ENCODE measurements at places on chromosomes 2 and 18.

- DNase-seq = no peak
These were observed 6.5 kb downstream of the MERTK start for GRCh38 chr2:111904726-111905474.

DNA sequence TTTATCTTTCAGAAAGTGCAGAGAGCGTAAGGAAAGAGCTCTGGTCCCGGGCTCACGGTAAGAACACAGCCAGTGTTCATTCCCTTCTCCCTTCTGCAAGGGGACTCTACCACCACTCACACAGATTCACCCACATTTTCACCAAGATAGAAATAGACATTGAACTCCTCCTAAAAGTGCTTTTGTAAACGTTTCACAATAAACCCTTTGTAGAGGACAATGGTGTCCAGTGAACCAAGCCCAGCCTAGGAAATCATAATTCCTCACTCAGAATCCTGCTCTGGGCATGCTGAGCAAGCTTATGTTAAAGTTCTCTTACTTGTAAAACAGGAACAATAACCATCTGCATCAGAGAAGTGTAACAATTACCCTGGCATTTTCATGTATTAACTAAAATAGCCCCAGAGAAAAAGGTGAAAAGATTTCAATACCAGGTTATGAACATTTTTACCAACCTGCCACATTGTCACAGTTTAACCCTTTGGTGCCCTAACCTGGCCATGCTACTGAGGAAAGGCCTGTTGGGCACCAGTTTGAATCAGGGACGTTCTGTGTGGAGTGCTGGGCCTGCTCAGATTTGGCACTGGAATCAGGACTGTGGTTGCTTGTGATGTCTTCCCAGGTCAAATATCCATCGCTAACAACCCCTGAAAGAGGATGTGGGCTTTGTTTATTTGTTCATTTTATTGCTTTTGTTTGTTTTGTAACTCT is 22.5 kb upstream of the NDUFV2 start:
- no peak for DNase-seq

DNA sequence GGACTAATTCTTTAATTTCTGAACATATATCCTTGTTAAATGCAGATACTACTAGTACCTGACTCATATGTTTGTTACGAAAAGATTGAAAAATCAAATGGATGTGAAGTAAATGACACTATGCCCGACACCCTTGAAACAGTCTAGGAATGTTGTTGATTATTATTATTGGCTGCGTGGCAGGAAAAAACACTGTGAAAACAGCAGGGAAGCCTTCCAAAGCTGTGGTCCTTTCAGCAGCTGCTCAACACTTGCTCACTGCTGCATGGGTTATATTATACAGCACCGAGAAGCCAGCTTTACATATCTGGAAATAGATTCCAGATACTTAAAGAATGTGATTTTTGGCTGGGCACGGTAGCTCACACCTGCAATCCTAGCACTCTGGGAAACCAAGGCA is 26.5 kb downstream of the CRYGD start:
- DNase-seq = no peak

DNA sequence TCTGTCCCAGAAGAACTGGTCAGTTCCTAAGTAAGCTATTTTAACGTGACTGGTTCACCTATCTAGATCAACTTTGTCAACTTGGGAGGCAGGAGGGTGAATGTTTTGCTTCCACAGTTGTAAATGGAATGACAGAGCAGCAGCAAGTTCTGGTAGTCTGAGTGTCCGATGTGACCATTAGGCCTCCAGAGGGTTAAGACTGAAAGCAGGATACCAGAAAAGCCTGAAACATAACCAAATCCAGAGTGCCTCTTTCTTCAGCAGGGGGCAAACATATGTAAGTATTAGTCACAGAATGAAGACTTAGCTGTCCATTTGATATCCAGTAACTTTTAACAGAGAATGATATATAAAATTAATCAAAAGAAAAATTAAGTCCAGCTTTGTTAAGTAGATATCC is 9.2 kb downstream of the HOXD3 start:
- no peak for DNase-seq

GRCh38 chr18:77059294-77059916 is 73.2 kb downstream of the MBP start:
- peak; percentile 48 for DNase-seq

DNA sequence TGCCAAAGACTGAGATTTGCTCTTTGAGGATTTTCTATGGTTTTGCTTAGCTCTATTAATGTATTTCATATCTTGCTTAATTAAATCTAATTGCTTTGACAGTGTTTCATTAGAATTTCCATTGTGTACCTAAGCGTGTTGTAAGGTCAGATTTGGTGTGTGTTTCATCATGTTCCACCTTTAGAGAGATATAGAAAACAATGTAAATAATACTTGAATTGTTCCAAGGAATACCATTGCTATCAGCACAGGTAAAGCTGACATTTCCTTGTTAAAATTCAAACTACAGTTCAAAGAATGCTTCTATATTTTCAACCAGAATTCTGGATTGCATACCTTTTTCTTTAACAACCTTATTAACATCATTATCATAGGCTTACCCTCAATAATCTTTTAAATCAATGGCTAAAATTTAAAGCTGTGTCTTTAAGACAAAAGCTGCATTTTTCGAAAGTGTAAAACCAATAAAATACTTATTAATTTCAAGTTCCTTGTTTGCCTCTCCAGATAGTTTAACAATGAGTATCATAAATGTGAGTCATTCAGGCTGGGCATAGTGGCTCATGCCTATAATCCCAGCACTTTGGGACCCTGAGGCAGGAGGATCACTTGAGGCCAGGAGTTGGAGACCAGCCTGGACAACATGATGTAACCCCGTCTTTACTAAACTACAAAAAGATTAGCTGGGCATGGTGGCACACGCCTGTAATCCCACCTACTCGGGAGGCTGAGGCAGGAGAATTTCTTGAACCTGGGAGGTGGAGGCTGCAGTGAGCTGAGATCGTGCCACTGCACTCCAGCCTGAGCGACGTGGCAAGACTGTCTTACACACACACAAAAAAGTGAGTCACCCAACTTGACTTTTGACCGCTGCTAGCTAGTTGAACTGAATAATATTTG is 188.0 kb upstream of the PKDCC start:
- peak; percentile 81 for DNase-seq

DNA sequence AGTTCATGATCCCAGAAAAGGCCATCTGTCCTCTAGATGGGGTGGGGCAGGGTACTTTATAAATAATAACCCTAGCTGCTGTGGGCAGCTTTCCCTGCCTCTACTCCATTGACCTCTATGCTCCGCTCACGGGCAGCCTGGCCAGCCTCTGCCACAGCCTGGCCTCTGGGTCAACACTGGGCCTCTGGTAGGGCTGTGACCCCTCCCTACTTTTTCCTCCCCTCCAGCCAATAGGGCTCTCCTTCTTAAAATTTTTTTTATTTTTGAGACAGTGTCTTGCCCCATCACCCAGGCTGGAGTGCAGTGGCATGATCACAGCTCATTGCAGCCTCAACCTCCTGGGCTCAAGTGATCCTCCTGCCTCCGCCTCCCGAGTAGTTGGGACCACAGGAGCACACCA is 4.1 kb upstream of the GAREM2 start:
- DNase-seq = no peak

DNA sequence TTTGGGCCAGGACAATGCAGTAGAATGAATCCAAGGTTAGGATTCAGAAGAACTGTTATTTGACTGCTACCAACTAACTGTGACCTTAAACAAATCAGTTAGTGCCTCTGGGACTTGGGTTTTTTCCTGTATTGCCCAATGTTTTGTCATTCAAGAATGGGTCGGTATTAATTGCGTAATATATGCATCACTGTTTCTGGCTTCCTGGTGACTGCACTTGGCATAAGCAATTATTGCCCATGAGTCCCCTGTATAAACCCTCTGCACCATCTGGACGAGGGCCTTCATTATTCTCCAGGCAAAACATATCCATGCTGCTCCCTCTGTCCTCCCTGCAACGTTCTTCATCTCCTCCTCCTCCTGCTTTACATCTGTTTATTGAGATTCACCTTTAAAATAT is 255.8 kb upstream of the LRRTM1 start:
- DNase-seq = no peak

- DNase-seq = no peak
These were observed 72.8 kb upstream of the CDH19 start for GRCh38 chr18:66676699-66677098.

GRCh38 chr2:15316370-15316814 is 244.7 kb downstream of the NBAS start:
- DNase-seq = no peak

DNA sequence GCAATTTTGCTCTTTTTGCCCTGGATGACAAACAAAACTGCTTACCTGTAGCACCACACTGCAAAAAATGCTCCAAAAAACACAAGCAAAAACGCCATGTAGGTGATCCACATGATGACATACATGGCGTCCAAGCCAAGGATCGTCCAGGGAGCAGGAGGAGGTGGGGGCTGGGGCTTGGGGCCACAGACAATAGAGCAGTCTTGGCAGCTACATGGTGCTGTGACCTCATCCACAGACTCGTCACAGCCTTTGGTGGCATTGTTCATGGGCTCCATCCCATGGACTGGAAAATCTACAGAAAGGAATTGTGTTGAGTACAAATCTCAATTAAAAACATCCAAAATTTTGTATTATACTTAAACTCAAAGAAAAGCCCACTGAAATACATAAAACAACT is 26.1 kb downstream of the NPC1 start:
- no peak for DNase-seq

DNA sequence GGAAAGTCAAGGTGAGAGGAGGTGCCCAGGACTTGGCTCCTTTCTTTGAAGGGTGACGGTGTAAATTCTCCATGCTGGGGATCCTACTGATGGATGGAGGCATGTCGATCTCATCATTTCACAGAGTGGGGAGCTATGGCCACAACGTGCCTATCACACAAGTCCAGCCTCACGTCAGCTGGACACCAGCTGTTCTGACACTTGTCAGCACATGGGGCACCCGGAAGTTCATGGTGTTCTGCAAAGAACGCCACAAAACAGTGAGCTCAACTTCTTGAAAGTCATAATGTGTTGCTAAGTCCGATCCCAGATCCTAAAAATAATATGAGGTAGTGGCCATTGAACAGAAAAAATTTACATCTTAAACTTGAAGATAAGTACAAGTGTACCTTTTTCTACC is 12.3 kb downstream of the PAX8 start:
- no peak for DNase-seq

DNA sequence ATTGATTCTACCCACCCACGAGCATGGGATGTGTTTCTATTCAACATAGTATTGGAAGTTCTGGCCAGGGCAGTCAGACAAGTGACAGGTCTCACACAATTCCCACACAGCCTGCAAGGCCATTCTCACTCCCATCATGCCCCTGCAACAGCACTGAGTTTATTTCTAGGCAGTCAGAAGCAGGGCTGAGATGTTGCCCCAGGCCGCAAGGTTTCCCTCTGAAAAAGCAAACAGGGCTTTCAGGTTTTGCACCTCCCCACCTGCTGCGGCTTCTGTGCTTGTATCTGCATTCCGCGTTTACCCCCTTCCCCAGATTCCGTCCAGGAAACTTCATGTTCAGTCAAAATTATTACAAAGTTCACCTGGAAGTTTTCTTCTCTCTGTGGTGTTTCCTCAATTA is 9.4 kb upstream of the TACR1 start:
- DNase-seq = no peak

- DNase-seq = peak; percentile 40
These were observed 14.1 kb downstream of the MSGN1 start for GRCh38 chr2:17830053-17831034.

GRCh38 chr18:46466234-46467160 is 190.5 kb downstream of the LOXHD1 start:
- DNase-seq = no peak

GRCh38 chr2:101912545-101912944 is 79.2 kb upstream of the IL1R2 start:
- no peak for DNase-seq

- no peak for DNase-seq
These were observed 61.3 kb downstream of the GDF7 start for GRCh38 chr2:20728114-20728758.

DNA sequence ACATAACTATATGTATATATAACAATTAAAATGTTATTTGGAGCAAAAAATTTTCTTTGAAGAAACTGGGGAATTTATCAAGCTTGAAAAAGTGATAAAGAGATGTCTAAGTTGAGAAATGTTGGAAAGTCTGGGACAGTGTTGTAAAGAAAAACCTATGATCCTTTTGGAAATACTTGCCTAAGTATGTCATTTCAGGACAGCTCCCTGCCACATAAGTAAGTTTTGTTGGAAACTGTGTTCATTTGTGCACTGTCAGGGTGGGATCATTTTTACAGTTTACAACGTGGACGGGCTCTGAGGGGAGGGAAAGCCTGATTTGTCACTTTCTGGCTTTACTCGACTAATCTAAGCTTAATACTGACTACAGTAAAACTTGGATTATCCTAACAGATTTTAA is 10.4 kb upstream of the COL3A1 start:
- DNase-seq = no peak

DNA sequence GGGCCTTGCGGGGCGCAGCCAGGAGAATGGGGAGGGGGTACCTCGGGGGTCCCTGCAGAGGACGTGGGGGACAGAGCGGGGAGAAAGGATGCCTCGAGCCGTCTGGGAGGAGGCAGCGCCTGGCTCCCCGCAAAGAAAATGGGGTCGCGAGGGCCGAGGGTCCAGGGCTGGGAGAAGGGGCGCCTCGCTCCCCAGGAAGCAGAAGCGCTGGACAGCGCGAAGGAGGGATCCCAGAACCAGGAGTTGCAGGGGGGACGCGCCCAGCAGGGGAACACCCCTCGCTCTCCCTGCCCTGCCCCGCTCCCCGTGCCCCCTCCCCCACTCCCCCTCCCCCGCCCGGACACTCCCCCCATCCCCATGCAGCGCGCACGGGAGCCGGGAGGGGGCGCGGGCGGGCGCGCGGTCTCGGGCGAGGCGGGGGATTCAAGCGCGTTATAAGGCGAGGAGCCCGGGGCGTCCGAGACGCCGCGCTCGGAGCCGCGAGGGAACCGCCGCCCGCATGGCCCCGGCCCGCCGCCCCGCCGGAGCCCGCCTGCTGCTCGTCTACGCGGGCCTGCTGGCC is at the start of gene ERFE:
TSS of gene ERFE (plus strand) at position 462 of the 562 bp plus-strand sequence. CDS start at position 500, 38 bp downstream.
- DNase-seq = peak; percentile 43

DNA sequence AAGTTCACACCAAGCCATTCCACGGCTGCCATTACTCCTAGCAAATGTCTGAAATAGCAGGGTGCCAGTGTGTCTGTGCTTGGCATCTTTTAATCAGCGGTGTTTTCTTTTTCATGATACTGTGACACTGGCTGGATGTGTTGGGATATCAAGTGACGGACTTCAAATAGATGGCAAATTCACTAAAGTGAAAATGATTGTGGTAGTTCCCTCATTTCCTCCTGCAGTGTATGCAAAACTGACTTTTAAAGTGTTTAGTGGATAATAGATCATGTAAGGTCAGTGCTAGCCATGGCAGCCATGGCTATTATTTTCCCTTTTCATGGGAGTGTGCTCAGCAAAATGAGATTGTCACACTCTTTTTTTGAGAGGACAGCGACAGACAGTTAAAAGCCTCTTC is 261.5 kb upstream of the SIX3 start:
- DNase-seq = no peak

DNA sequence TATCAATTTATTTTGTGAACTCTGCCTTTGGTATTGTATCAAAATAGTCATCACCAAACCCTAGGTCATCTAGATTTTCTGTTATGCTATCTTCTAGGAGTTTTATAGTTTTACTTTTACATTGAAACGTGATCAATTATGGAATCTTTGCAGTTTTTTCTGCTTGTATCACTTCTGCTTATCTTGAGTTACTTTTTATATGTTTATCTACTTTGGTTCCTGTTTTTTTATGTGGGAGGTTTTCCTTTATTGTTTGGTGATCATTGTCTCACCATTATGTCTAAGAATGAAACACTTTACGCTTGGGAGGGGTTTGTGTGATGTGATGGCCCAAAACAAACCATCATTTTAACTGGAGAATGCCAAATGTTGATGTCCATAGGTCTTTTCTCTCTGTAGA is 261.2 kb downstream of the SPAG16 start:
- no peak for DNase-seq

- DNase-seq = no peak
These were observed 137.8 kb upstream of the GYPC start for GRCh38 chr2:126518196-126518595.
